ENCODE measurements at places on chromosomes 7 and 10.

DNA sequence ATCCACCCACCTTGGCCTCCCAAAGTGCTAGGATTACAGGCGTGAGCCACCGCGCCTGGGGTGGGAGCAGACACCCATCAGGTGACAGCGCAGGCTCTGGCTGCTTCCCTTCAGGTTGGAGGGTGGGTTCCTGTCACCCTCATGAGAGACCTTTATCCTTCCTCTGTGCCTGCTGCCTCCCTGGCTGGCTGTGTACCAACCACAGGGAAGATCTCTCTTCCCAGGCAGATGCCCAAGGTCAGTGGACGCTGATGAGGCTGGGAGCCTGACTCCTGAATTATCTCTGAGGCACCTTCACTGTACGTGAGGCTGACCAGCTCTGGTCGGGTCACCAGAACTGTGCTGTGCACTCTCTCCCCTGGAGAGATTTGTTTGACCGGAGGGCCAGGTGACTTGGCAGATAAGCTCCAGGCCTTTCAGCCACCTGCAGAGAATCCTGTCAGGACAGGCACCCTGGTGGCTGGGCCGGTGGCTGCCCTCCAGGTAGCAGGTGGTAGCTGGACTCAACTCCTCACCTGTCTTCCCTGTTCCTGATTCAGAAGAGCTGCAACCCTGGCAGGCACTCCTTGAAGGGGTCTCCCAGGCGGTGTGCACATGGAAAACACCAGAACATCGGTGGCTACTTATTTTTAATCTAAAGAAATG is 251.9 kb downstream of the GLRX3 start:
- no peak for DNase-seq

GRCh38 chr10:125621052-125621451 is 61.9 kb downstream of the TEX36 start:
- no peak for DNase-seq

- no peak for DNase-seq
Measured at GRCh38 chr10:37965006-37965405, 11.4 kb downstream of the ZNF25 start.

- DNase-seq, result peak; percentile 77
Measured at GRCh38 chr7:16916105-16916639, 34.4 kb upstream of the AGR3 start.

- no peak for DNase-seq
Measured at GRCh38 chr10:48613016-48613415, 8.1 kb upstream of the ARHGAP22 start.

- DNase-seq, result no peak
Measured at GRCh38 chr7:141593134-141593533, 41.9 kb downstream of the AGK start.

GRCh38 chr10:11357439-11357838 is 254.0 kb downstream of the USP6NL start:
- DNase-seq, result no peak

- DNase-seq, result no peak
Measured at GRCh38 chr10:74873803-74874454, 47.5 kb downstream of the KAT6B start.

GRCh38 chr7:127935847-127936376 is 95.3 kb downstream of the LRRC4 start:
- DNase-seq, result no peak

DNA sequence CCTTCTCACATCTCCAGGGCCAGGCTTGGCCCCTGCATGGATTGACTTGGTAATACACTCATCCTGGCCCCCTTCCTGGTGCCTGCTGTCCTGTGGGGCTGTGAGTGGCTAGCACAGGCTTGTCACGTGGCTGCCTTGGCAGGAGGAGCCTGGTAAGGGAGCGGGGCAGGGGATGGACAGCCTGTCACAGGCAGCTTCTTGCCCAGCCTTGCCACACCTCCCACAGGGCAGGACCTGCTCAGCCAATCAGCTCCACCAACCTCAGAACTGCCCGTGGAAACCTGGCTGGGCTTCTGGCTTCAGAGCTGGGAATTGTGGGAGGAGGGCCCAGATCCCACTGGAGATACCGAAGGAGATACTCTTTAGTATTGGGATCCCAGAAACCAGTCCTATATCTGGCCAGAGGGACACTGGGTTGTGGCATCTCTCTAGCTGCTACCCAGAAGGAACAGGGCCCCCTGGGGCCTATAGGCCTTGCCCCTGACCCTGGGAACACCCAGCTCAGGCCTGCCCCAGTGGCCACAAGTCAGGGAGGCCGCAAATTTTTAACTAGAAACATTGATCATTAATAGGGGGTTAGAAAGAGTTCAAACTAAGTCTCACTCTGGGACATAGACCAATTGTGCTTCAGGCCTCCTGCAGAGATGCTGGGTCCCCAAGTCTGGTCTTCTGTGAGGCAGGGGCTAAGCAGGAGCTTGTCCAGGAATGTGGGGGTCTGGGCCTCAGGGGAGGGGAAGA is at the start of gene HOGA1:
Gene HOGA1 (plus strand): TSS at position 330 of the 738 bp plus-strand sequence. CDS start 315 bp downstream, at position 645.
- DNase-seq, result peak; percentile 4

DNA sequence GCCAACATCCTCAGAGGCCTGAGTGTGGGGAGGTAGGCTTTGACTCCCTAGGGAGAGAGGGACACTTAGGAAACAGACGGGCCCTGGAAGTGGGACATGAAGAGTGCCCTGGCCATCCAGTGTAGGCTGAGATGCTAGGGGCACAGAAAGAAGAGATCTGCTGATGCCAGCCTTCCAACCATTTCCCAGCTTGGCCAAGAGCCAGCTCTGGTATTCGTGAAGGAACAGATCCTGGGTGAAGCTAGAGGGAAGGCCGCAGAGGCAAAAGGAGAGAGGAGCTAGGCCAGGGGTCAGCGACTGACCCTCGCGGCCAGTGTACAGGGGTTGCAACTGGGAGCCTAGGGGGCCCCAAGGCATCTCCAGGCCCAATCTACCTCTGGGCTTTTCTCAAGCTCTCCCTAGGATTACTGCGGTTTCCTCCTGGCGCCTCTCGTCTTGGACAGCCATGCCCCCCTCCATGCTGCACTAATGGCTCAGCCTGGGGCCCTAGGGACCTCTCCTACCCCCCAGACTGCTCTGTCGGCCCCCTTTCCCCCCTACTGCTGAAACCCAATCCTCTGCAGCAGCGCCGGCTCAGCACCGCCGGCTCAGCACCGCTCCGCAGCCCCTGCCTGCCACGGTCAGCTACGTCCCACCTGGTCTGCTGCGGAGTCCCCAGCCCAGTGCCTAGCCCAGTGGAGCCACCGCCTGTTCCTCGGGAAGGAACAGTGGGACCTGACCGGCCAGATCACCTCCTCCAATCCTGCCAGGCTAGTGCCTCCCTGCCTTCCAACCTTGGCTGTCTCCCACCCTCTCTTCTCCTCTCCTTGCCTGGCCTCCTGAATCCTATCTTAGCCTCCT is at the start of gene ASIC3:
Gene ASIC3 (plus strand): TSS at position 556 of the 840 bp plus-strand sequence. CDS start 355 bp downstream, outside the sequence.
- DNase-seq, result no peak

DNA sequence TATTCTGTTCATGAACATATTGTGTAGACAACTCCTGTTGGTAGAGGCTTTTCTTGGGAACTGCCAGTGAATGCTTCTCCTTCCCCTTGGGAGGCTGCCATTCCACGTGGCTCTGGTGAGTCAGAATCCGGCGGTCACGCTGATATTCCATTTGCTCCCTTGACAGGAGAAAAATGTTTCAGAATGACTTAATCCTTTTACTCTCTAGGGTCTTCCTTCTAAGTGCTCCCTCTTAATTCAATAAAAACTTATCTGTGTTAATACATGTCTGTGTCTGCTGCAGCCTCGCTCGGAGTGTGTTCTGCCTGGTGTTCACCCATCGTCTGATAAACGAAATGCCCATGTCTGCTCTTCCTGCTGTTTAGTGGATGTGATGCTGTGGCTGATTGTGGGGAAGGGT is 278.6 kb downstream of the ARHGAP12 start:
- peak; percentile 55 for DNase-seq

- DNase-seq, result peak; percentile 84
Measured at GRCh38 chr7:78099715-78100394, 301.3 kb downstream of the PHTF2 start.

GRCh38 chr10:7362471-7362870 is 48.4 kb downstream of the SFMBT2 start:
- DNase-seq, result no peak

GRCh38 chr10:28432210-28432676 is 100.7 kb upstream of the WAC start:
- peak; percentile 44 for DNase-seq

GRCh38 chr7:92242972-92243371 is 2.7 kb downstream of the KRIT1 start:
- DNase-seq, result no peak

GRCh38 chr7:1552200-1552599 is 3.8 kb downstream of the TMEM184A start:
- no peak for DNase-seq

All from AG09309 (cell line).